ENCODE measurements at places on chromosomes 16 and 17.

GRCh38 chr17:82566129-82566960, 46.8 kb downstream of the FOXK2 start:
- no peak for DNase-seq

- DNase-seq, result no peak
Measured at GRCh38 chr17:11356371-11356770, 115.4 kb downstream of the SHISA6 start.

DNA sequence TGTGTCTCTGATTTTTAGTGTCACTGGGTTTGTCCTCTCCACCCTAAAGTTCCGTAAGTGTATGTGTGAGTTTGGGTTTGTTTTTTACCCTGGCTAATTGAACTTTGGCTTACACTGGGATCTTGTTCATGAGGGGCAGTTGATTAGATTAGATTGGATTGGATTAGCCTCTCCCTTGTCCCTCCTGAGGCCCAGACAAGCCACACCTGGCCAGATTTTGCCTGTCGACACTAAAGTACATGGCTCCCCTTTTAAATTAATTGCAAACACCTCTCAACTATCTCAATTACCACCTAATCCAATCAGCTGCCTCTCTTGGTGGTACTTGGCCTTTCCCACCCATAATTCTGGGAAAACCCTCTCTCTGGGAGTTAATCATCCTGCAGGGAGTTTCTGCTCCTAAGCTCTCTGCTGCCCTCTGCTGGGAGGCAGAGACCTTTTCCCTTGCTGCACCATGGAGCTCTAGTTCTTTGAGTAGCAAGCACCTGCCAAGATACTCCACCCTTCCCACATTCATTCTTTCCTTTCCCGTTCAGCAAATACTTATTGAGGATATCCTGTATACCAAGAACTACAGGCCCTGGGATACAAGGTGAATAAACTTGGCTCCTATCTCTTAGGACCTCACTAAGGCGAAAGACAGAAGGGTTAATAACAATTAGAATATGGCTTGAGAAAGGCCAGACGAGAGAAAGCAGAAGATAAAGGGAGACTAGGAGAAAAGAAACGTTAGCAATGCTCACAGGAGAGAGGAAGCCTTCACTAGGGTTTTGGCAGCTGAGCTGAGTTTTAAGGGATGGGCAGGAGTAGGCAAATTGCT, 60.0 kb upstream of the MPHOSPH6 start:
- DNase-seq, result peak; percentile 72

- no peak for DNase-seq
Measured at GRCh38 chr17:36864827-36865430, 72.3 kb upstream of the LHX1 start.

- DNase-seq, result no peak
Measured at GRCh38 chr17:50026046-50026675, 29.7 kb upstream of the ITGA3 start.

- DNase-seq, result no peak
Measured at GRCh38 chr17:3915995-3916696, at the start of gene P2RX1. TSS of gene P2RX1 (minus strand) at chr17:3916465. CDS start at chr17:3916225, 240 bp downstream.

DNA sequence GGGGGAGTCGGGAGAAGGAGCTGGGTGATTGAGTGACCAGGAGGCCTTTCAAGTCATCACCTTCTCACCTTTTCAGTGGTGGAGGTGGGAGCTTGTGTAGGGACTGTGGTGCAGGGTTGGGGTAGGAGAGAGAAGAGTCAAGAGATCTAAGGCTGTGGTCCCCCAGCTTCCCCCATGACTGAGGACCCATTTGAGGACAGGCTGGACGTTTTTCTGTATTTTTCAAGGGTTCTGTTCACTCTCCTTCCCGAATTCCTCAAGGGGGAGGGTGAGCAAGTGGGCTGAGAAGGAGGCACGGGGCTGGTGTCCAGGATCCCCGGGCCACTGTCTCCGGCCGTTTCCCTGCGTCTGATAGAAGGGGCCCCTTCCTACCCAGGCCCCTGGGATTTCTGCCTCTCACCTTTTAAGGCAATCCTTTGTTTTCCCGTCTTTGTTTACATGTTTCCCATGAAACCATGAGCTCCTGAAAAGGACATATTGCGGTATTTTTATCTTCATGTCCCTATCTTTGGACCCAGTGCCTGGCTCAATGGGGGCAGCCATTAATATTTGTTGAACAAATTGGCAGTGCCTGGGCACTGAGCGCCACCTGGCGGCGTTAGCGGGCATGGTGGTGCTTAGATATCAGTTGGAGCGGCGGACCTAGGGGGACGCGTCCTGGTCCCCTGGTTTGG, 9.2 kb upstream of the CD300A start:
- peak; percentile 91 for DNase-seq

DNA sequence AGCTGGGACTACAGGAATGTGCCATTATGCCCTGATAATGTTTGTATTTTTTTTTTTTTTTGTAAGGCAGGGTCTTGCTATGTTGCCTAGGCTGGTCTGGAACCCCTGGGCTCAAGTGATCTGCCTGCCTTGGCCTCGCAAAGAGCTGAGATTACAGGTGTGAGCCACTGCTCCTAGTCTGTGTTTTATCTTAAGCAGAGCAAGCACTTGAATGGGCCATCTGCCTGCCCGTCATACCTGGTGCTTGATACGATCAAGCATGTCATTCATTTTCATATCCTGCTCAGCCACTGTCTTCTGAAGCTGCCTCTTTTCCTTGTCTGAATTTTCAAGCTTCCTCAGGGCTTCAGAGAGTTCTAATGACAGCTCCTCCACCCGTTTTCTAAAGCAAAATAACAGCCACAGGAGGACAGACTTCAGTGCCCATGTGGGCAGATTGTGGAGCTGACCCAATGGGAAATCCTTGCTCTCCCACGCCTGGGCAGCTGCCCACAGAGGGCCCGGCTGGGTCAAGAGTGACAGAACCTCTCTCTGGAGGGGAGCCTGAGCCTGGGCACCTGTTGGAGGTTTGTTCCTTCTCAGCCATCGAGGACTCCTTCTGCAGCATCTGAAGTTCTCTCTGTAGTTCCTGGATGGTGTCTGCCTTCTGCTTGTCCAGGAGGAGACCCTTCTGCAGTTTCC, 36.5 kb downstream of the DHX38 start:
- no peak for DNase-seq
